ENCODE measurements at places on chromosomes 16 and 17.

DNA sequence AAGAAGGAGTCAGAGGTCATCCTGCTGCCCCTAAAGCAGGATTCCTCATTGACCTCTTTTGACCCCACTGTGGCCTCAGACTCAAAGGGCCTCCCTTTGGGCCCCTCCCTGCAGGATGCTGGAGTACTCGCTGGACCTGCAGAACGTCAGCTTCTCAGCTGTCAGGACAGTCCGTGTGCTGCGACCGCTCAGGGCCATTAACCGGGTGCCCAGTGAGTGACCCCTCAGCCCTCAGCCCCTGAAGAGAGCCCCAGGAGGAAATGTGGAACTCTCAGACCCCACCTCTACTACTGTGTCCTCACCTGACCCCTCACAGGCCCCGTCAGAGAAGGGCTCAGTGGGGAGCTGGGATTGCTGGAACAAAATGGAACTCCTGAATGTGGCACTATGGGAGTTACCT is 9.1 kb downstream of the CACNA1G start:
- DNase-seq, result no peak

GRCh38 chr17:36599546-36600250 is 1.7 kb upstream of the MRM1 start:
- DNase-seq, result no peak

GRCh38 chr17:17693253-17694168 is 12.3 kb downstream of the RAI1 start:
- DNase-seq, result no peak

- DNase-seq, result no peak
Observed at GRCh38 chr16:3514621-3515020, 13.8 kb downstream of the CLUAP1 start.

DNA sequence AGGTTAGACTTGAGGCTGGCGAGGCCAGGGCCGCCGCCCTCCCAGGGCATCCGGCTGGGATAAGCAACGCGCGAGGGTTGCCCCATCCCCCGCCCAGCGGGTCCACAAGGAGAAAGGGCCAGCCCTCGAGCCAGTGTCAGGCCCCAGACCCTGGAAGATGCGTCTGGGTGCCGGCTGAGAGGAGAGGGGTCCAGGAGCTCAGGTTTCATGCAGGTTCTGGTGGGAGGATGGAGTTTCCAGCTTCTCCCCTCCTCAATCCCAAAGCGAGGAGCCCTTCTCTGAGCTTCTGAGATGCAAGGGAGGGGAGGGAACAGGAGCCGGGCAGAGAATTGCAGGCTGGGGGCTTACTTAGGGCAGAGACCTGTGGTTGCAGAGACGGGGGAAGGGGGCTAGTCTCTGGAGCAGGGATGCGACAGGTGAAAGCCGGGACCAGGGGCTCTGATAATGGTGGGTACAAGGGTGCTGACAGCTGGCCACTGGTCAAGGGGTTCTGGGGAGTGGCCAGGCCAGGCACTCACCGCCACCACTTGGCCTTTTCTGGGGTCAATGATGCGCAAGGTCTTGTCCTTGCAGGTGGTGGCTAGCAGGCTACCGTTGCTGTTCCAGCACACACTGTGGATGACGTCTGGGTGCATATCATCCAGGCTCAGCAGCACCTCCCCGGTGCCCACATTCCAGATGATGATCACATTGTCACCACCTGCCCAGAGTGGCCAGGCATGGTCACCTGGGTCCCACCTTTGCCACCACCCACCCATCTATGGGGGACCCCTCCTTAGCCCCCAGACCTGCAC is 4.2 kb downstream of the CORO6 start:
- DNase-seq, result no peak

GRCh38 chr17:81398176-81398831 is 3.0 kb downstream of the BAHCC1 start:
- no peak for DNase-seq

- no peak for DNase-seq
Observed at GRCh38 chr16:3096362-3096761, 2.7 kb downstream of the ZSCAN10 start.

- no peak for DNase-seq
Observed at GRCh38 chr17:42590886-42591285, 13.4 kb upstream of the PSMC3IP start.

DNA sequence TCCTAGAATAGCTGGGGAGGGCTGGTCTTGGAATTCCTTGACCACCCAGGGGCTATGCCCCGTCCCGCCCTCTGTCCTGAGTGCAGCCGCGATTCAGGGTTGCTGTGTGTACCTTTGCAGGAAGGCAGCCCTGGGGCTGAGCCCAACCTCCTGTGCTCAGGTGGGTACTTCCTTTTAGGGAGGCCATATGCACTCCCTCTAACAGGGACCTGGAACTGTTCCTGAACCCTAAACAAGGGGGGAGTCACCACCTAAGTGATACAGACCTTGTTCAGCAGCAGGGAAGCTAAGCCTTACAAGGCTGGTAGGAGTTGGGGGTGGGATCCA is 24.6 kb downstream of the LLGL2 start:
- no peak for DNase-seq

DNA sequence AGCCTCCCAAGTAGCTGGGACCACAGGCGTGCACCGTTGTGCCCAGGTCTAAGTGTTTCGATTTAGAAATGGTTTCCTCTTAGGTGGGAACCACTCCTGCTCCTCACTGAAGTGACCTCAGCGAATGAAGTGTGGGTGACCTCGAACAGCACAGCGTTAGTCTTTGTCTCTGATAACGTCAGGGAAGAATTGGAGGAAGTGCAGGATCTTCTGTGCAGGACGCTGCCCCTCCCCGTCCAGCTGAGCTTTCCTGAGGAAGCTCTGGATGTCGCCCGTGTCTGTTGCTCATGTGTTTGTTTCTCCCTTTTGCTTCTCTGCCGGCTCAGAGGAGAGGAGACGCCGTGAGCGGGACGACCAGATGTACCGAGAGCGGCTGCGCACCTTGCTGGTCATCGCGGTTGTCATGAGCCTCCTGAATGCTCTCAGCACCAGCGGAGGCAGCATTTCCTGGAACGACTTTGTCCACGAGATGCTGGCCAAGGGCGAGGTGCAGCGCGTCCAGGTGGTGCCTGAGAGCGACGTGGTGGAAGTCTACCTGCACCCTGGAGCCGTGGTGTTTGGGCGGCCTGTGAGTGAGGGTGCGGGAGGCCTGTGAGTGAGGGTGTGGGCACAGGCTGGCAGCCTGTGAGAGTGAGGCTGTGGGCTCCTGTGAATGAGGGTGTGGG is 15.6 kb downstream of the SPG7 start:
- DNase-seq, result no peak

GRCh38 chr17:47301161-47301560 is 22.6 kb upstream of the EFCAB13 start:
- DNase-seq, result no peak

DNA sequence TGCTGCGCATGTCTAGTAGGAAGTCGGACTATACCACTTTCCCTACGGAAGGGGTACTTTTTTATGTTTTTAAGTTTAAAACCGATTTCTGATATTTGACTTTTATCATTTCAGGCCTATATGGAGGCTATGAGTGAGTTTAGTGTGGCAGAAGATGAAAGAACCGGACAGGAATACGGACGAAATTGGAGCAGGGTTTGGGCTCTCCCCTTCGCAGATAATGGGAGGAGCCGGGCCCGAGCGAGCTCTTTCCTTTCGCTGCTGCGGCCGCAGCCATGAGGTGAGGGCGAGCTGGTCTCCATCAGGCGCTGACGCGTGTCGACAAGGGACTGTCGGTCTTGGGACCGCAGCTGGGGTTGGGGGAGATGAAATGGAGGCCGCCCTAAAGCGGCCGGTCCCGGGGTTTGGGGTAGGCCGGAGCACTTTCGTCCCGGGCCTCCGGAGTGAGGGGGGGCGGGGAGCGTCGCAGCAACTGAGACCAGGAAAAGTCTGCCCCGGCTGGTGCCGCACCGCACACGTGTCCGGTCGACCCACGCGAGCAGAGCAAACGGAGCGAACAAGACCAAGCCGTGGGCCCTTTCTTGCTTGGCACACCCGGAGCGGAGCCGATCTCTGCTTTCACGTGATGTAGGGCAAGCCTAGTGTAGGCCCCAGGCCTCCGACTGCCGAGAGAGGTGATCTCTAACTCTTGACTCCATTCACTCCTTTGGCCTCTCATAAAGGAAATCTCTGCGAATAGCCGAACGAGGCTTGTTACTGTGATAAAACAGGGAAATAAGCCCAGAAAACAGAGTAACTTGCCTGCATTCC is at the start of gene RPL19:
RPL19 (plus strand) TSS at position 214 of the 810 bp plus-strand sequence; CDS start at position 276, 62 bp downstream.
- DNase-seq, result peak; percentile 79

DNA sequence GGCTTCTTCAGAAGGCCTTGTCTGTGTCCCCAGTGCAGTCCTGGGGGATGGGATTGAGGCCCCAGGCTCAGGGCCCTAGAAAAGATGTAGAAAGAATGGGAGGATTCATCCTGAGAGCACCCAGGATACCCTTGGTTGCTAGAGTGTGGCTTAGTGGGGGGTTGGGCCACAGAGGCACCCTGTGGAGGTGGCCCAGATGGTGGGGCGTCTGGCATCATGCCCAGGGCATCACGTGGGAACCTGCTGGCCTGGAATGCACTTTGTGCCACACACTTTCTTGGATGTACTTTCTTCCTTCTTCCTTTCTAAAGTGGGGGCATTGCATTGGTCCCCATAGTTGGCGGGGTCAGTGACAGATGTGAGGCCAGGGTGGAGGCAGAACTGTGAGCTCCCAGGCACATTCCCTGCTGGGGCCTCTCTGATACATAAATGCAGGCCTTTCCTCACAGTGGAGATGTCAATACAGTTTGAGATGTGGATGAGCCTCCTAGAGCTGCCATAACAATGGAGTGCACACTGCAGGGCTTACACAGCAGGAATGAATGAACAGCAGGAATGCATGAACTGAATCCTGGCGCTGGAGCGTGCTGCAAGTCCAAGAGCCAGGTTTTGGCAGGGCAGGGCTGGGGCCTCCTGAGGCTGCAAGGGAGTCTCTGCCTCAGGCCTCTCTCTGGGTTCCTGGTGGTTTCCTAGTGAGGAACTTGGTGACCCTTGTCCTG is 43.3 kb downstream of the MGAT5B start:
- no peak for DNase-seq

DNA sequence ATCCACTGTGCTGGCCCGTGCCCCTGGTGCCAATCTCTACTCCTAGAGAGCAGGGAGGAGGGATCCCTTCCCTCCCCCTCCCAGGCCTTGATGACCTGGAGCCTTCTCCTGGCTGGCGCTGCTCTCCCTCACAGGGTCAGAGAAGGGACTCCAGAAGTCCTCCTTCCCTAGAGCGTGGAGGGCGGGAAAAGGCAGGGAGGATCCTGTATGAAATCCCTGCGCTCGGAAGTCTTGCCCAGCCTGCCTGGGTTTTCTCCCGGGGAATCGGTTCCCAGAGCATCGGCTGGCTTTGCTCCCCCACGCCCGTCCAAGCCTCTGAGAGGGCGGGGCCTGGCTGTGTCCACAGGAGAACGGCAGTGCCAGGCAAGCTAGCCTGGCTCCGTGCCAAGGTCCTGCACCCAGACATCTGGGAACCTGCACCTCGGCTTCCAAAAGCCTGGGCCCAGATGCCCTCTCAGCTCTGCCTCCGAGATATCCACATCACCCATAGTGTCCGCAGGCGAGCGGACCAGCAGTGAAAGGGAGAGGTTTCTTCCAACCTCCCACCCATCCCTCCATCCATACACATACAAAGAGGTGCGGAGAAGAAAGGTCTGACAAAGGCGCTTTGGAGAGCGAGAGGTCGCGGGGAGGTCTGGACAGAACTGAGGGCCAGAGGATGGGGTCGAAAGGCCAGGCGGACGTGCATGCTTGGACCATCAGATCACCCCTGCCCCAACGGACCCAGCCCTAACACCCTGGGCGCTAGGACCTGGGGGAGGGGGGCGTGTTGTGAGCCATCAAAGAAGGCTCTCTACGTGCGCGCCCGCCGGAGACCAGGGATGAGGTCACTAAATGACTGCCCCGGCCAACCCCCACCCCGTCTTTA is 1.1 kb downstream of the MPP2 start:
- DNase-seq, result peak; percentile 80

DNA sequence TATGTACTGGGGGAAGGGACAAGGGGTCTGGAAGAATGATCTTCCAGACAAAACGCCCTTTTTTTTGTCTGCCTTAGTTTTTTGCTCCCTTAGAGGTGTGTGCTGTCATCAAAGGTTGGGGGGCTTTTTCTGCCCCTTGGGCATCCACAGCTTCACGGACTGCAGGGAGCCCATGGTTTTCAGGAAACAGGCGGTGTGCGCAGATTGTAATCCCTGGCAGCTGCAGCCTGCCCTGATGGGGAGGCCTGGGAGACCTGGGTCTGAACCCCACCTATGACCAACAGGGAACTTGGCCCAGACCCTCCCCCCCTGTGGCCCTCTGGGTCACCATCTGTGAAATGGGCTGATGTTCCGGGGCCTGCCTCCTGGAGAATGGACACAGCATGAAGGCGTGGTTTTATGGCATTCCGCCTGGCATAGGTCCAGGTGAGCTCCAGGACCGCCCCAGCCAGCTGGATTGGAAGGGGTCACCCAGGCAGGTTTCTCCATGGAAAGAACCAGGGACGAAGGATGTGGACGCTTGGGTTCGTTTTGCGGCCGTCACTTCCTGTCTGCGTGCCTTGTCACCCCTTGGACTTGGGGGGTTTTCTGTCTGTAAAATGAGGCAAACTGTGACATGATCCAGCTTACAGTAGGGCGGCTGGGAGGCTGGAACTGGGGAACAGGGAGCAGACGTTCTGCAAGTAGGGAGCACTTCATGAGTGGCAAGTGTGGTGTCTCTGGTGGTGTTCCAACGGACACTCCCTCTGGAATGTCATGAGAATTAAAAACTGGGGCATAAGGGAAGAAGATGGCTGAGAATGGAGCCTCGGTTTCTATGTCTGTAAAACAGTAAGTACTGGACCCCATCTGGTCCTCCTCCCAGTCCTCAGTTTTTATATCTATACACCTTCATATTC is 1.5 kb downstream of the CPNE2 start:
- DNase-seq, result no peak

- DNase-seq, result no peak
Observed at GRCh38 chr16:12046651-12047050, 70.1 kb downstream of the SNX29 start.

DNA sequence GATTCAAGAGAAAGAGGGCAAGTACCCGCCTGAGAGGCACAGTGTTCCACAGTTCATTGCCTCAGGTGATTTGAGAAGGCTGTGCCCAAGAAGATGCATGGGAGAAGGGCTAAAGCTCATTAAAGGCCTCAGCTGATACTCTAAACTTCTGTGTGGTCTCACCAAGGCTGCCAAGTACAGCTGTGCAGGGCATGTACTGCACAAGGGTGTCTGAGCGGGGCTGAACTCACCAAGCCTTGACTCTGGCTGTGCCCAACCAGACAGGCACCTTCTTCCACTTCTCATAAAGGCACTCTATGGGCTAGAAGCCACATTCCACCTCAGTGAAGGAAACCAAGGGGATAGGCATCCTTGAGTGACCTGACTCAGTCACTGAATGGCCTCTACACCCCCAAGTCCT is 12.7 kb downstream of the LRRC75A start:
- no peak for DNase-seq

DNA sequence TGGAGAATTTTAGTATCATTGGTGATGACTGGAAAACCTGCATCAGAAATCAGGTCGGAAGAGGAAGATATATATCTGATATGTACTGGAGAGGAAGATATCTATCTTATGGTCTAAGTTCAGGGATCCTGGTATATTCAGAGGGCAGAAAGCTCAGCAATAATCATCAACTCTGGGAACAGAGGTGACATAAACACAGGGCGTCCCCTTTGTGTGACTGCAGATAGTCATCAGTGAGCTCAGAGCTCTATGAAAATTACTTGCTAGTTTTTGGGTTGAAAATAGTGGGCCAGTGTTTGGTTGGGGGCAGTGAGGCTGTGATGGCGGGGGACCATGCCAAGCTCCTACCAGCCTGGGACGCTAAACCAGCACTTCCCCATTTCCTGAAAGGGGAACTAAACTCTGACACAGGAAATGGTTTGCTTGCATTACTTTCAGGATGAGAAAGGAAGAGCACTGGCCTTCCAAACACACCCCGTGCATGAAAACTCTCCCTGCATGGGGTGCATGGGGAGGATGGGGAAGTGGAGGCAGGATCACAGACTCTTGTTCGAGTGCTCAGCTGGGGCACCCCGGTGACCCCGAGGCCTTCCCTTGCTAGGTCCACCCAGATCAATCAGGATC is 15.8 kb downstream of the NOD2 start:
- DNase-seq, result no peak
